Activated T-helper 1 cell treated with anti-CD3 and anti-CD28 coated beads, Interleukin-12 subunit alpha, Interleukin-12 subunit beta, Interleukin-2, Interleukin-4 antibody, amounts not matched to agents 30 ng/mL and 10 ng/mL and 1 ng/mL, durations not matched to agents 14 hours and 24 hours and 36 hours (primary cell): ENCODE measurements at places on chromosomes 13 and 19. TPM values are rescaled to one million over a fixed set of nuclear protein-coding genes. Genes with fewer than 3 reads are reported as not detected.

The VWA8 gene
- total RNA-seq, result 26.4 and 26.6 TPM in 2 replicates

The RB1 gene
- total RNA-seq, result 26.5 and 28.6 TPM in 2 replicates

The ILF3 gene
- 536 and 558 TPM in 2 replicates for total RNA-seq

The PSG2 gene
- total RNA-seq, result not detected in 2 replicates

The ZGLP1 gene
- 3.5 and 4.2 TPM in 2 replicates for total RNA-seq

The DPF1 gene
- total RNA-seq, result 1.4 and 1.7 TPM in 2 replicates

The IQCN gene
- total RNA-seq, result 2.8 and 3.2 TPM in 2 replicates
